ENCODE measurements at places on chromosomes 7 and 10. TPM values are rescaled to one million over a fixed set of nuclear protein-coding genes. Genes with fewer than 3 reads are reported as not detected.

DNA sequence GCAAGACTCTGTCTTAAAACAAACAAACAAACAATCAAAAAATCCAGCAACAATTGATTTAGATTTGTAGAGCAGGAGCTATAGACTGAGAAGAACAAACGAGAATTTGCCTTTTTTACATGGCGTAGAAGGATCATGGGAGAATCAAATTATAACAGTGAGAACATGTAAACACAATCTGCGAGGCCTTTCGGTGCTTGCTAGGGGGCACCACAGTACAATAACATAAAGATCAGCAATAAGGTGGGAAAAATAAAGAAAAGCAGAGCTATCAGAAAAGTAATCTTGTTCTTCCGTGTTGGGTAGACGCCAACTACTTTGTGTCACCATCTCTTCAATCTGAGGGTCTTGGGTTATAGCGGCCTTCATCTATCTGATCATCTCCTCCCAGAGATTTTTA is 82.2 kb downstream of the NOD1 start:
- DNase-seq: no peak

DNA sequence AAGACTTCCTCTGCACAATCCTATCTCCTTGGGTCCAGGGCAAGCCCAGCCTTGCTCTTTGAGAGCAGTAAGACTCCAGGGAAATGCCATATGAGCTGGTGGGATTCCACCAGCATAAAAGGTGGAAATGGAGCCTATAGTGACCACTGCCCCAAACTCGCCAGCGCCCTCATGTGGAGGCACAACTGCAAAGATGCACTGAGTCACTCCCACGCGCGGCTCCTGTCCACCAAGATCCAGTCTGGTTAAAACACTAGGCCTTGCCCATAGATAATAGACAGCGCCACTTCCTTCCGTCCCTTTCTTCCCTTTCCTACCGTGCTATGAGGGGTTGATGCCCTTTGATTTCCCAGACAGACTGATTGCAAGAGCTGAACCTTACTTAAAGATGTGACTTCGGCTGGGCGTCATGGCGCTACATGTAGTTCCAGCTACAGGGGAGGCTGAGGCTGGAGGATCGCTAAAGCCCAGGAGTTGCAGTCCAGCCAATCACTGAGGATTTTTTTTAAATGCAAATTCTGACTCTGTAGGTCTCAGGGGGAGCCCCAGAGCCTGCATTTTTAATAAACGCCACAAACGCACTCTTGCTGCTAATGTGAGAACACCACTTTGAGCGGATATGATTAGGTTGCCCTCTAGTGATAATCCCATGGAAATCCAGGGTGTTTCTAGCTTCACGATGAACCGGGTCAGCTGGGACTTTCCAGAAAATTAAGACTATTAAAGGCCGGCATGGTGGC is 136.5 kb downstream of the EPC1 start:
- DNase-seq: no peak

The AZGP1 gene
- not detected for total RNA-seq

The OR9A4 gene
- total RNA-seq: 0.31 TPM

The OR2A5 gene
- total RNA-seq: not detected

DNA sequence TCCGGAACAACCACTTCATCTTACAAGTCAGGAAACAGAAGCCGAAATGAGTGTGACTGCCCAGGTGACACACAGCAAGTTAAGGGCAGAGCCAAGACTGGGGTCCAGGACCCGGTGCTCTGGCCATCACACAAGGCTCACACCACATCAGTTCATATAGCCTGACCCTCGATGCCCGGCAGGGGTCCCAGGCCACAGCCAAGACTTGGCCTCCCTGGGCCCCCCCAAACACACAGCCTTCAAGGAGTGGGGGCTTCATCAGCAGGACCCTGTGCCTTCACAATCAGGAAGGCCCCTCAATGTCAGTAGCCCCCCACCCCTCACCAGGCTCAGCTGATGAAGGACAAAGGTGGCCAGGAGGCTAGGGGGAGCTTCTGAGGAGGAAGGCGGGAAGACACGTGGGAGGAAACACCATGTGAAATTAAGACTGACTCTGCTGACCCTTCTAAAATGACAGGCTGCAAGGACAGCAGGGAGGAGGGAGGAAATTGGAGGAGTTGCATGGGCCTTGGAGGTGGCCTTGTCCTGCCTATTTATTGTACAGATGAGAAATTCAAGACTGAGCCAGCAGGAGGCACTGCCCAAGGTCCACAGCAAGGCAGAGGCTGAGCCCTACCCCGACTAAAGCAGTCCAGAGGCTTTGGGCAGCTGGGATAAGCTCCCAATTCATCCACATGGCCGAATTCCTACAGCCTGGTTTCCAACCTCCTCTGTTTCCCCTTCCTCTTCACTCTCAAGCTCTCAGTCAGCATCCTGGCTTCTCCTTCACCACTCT is 216.1 kb upstream of the ZMIZ1 start:
- DNase-seq: no peak

DNA sequence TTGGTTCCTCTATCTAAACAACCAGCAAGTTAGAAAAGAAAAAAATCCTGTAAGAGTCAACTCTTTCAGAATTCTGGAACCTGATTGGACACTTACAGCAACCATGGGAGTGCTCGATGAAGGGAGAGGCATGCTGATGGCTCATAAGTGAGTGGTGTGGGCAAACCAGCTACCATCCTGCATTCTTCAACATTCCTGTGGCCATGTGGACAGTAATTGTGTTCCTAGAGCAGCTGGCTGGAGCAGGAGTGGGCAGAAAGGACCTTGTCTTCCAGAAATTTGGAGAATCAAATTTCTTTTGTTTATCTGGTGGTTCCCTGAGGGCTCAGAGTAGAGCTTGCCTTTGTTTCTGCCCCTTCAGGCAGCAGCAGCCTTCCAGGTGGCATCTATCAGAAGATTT is 22.5 kb upstream of the MYL7 start:
- DNase-seq: no peak

The OR2A12 gene
- not detected for total RNA-seq

The GIMAP1 gene
- total RNA-seq: 0.94 TPM

DNA sequence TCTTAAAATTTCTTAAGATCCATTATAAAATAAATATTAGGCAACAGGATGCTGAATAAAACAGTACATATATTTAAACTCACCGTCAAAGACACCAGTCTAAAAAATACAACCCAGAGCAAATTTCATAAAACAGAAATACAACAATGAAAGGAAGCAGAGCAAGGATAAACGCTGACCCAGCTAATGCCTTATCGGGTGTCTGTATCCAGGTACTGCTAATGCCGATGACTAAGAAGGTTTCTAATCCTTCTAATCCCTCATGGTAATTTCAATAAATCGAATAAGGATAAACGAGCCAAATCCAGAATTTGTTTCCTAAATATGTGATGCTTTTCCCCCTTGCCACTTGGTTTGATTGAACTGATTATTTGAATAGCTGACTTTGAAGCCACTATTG is 1.7 kb downstream of the HYCC1 start:
- DNase-seq: no peak

DNA sequence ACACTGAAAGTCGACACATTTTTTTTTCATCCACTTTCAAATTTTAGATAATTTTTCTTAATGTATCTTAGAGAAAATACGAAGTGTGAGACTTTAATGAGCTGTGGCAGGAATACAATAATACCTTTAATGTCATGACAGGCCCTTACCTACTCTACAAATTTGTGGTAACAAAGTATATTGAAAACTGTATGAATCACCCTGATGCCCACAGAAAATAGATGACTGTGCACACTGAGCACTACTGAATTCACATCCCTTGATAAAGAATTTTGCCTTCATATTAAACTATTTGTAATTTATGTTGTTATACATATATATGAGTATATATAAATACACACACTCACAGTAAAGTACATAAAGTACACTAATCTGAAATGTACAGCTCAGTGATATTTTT is 51.7 kb downstream of the AKR1D1 start:
- DNase-seq: no peak

DNA sequence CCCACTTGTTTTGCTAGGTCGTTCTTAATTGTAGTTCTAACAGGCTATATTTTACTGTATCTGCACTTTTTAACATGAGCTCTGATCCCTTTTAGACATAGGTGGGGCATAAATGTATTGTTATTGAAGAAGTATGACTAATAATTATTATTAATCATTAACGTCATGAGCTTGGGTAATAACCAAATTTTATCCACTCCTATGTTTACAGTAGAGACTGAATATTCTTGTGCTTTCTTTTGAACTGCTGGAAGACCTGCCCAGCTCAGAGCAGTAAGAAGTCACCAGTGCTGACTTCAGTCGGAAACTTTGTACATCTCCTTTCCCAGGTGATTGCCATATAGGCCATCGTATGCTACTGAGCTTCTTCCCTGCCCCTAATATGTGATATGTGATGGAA is 18.7 kb downstream of the PKD2L1 start:
- no peak for DNase-seq

The ARHGEF5 gene
- total RNA-seq: 1.4 TPM

DNA sequence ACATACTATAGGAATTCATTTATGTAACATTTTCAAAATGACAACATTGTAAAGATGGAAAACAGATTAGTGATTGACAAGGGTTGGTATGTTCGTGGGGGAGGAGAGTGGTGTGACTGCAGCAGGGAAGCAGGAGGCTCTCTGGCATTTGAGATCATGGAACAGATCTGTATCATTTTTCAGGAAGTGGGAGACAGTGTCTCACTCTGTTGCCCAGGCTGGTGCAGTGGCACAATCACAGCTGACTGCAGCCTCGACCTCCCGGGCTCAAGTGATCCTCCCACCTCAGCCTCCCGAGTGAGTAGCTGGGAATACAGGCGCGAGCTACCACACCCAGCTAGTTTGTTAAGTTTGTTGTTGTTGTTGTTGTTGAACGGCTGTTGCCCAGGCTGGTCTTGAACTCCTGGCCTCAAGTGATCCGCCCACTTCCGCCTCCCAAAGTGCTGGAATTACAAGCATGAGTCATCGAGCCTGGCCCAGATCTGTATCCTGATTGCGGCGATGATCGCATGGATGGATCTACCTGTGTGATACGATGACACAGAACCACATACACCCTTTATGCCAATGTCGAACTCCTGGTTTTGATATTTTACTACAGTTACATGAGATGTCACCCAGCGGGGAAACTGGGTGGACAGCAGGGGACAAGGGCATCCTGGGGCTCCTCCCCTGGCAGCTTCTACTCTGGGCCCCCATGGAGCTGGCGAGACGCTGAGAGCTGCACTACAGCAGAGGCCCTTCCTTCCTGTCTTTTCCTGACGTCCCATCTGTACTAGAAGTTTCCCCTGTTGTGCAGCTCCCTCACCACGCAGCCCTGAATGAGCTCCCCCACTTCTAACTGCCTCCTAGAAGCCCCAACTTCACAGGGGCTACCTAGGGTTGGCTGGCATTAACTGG is 12.3 kb upstream of the CYTH3 start:
- DNase-seq: no peak

GRCh38 chr7:42253316-42253715 is 16.3 kb upstream of the GLI3 start:
- no peak for DNase-seq

DNA sequence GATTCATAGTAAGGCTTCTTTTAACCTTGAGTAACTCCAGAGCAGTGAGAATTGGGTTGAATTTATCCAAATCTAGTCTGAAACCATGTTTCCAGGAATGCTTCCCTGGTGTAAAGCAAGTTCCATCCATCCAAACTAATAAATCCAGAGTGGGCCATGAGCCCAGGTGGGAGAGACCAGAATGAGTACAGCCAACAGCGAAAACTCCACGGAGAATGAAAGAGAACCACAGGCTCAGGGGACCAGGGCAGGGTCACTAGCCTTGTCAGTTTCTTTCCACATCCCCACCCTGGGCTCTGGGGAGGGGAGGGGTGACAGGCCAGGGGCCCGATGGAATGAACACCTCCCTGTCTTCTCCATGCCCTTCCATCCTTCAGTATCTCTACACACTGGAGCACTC is 180.1 kb downstream of the NEURL1 start:
- no peak for DNase-seq

The C10orf67 gene
- total RNA-seq: 0.16 TPM

GRCh38 chr10:2392145-2392812 is 655.0 kb upstream of the ADARB2 start:
- no peak for DNase-seq

- no peak for DNase-seq
These were observed 42.8 kb downstream of the ARHGAP21 start for GRCh38 chr10:24680647-24681524.

The ERVW-1 gene
- total RNA-seq: not detected

DNA sequence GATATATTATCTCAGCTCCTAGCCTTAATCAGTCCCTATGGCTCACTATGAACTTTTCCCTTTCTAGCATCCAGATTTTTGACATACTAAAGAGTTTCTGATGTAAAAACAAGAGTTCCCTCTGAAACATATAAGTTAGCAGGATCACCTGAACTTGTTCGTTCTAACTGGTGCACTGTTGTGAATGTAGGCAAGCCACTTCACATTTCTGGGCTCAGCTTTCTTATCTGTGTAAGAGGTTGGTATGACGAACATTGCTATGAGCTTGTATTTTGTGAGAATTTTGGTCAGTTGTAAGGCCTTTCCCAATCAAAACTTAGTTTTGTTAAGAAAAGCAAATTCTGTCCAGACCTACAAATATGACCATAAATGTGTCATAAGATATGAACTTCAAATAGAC is 46.1 kb downstream of the MAGI2 start:
- no peak for DNase-seq

The MRC1 gene
- total RNA-seq: 4.5 TPM

GRCh38 chr10:21402606-21403083 is 122.8 kb downstream of the SKIDA1 start:
- DNase-seq: no peak

The GNB2 gene
- 57.7 TPM for total RNA-seq

DNA sequence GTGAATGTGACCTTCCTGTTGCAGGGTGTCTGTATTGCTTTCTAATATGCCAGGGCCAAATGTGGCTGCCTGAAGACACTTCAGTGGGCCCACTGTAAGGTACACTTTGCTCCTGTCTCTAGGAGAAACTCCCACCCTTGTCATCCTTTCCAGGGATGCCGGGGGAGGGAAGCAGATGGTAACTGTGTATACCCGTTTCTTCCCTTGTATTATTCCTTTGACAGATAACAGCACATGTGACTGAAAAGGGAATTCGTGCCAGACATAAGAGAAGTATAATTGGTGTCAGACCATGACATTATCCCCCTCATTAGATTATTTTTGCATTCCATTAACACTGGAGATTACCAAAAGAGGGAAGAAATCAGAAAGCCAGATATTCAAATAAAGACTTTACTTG is 317.7 kb downstream of the CAMK1D start:
- DNase-seq: no peak

The NME8 gene
- not detected for total RNA-seq

- DNase-seq: no peak
These were observed 1.7 kb downstream of the SH3PXD2A start for GRCh38 chr10:103853428-103854264.

Data from occipital lobe (tissue), 3 donors.